Stimulated activated CD8-positive, alpha-beta memory T cell treated with anti-CD3 and anti-CD28 coated beads, Interleukin-4, amount 100 ng/mL, for 24 hours (primary cell): ENCODE measurements at places on chromosomes 1 and 21.

- no peak for DNase-seq
These were observed 77.9 kb upstream of the KCNJ15 start for GRCh38 chr21:38178653-38179470.

DNA sequence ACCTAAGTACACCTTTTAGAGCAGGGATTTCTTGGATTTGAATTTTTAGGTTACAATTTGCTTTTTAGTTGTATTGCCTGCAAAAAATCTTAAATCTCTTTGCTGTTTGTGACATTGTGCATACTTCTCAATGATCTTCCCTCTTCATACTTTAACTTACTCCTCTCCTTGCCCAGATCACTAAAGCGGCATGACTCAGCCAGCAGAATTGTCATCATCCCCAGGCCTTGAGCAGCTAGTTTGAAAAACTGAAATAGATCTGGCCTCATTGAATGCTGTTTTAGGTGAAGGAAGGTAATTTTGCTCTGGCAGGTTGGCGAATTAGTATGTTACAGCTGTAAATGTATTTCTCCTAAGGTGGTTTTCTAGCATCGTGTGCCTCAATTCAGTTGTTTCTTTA, 145.9 kb downstream of the RYR2 start:
- DNase-seq = no peak

DNA sequence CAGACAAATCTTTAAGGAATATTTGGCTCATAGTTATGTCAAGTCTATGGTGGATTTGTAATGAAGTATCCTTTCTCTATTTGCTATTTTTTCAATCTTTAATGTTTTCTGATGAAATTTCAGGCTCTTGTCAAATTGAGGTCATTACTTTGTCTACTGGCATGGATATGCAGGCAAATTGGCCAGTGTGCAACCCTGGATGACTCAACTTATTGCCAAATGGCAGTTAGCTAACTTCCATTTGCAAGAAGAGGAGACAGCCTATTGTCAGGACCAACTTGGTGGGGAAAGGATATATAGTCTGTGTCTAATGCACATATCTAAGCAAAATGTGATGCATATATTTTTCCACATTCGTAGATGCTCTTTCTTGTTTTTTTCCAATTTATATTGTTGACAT, 530.5 kb downstream of the PTBP2 start:
- no peak for DNase-seq

DNA sequence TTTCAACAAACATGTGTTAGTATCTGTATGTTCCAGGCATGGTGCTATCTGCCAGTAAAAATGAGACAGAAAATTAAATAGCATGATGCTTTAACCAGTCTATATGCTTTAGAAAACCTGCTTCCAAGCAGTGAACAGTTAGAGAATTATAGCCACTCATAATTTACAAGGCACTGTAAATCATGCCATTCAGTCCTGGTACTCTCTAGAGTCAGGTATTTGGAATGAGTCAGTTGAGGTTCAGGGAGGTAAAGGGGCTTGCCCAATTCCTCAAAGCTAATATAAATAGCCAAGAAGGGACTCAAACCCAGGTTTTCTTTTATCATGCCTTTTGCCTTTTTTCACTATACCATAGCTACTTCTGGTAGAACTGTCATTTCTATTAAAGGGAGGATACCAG, 184.4 kb downstream of the NFIA start:
- DNase-seq = no peak

- no peak for DNase-seq
These were observed 21.9 kb downstream of the FAM3B start for GRCh38 chr21:41338455-41338854.
